ENCODE measurements at places on chromosomes 13 and 19.

- peak within 1 kb of the TSS; percentile 42 for H3K4me3 ChIP-seq
- peaks cover 46% of the 10 kb centered on the region for H3K27me3 ChIP-seq
- H3K27ac ChIP-seq = no peak within 1 kb of the TSS
- DNase-seq = no peak
- H3K36me3 ChIP-seq = no peaks in the 10 kb centered on the region
These were observed at the start of gene ZIC5 for GRCh38 chr13:99971576-99972189. TSS of gene ZIC5 (minus strand) at chr13:99971767. CDS start at chr13:99971603, 164 bp downstream.

DNA sequence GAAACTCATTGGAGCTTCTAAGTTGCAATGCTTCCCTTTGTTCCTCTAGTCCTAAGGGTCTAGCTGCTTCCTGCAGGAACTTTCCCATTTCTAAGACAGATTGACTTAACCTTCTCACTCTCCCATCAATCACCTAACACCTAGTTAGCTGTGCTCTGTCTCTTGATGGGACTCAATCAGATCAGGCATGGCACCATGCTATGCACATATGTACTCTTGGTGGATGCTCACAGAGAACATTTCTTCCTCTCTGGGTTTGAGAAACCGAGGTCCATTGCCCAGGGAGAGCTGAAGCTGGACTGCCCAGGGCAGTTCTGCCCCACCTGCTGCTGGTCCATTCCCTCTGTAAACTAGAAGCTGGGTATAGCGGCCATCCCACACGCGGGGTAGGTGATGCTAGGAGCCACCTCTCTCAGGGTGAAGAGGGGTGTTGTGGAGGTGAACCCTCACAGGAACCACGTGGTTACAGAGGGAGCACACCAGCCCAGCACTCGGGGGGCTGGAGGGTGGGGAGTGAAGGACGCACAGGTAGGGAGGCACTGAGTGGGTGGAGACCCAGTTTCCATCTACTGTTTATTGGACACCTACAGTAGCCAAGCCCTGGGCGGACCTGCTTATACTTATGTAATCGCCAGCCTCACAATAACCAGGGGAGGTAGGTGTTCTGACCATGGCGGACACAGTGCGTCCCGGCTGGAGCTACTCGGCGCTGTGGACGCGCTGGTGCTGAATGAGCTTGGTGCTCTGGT is 3.1 kb upstream of the UBE2M start:
- no peak overlapping the region for H3K27ac ChIP-seq
- H3K4me1 ChIP-seq = peaks cover 22% of the 10 kb centered on the region
- peaks cover 2% of the 10 kb centered on the region for H3K36me3 ChIP-seq
- no peaks in the 10 kb centered on the region for H3K27me3 ChIP-seq
- H3K4me3 ChIP-seq = no peak overlapping the region

- H3K27me3 ChIP-seq = no peaks in the 10 kb centered on the region
- no peak for DNase-seq
- H3K4me3 ChIP-seq = no peak overlapping the region
- no peak overlapping the region for H3K27ac ChIP-seq
- H3K36me3 ChIP-seq = no peaks in the 10 kb centered on the region
These were observed 97.9 kb downstream of the MTUS2 start for GRCh38 chr13:28918030-28918429.

DNA sequence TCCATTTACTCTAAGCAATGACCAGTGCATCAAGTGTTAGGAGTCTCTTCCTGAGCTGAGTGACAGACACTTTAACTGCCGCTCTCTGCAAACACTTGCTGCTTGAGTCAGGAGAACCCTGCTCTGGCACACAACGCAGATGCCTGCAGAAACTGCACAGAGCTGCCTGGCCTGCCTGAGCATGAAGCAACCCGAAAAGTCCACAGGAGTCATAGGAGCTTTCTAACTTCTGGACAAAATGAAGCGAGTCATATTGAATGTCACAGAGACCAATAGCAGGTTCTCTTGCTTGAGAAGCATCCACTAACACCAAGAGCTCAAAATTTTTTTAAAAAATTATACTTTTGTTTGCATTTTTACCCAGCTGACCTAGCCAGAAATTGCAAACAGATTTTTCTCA is 232.4 kb downstream of the LHFPL6 start:
- no peaks in the 10 kb centered on the region for H3K4me1 ChIP-seq
- DNase-seq = no peak
- no peak overlapping the region for H3K4me3 ChIP-seq

All from HepG2 (cell line).